Occipital lobe (tissue), 3 donors: ENCODE measurements at places on chromosomes 2 and 18.
A peak's percentile ranks its signal among the peaks of the same experiment; 100 is the strongest.

- no peak for DNase-seq
Observed at GRCh38 chr2:234404957-234405356, 91.9 kb downstream of the ARL4C start.

- DNase-seq: no peak
Observed at GRCh38 chr2:232568161-232568560, 17.7 kb downstream of the EIF4E2 start.

DNA sequence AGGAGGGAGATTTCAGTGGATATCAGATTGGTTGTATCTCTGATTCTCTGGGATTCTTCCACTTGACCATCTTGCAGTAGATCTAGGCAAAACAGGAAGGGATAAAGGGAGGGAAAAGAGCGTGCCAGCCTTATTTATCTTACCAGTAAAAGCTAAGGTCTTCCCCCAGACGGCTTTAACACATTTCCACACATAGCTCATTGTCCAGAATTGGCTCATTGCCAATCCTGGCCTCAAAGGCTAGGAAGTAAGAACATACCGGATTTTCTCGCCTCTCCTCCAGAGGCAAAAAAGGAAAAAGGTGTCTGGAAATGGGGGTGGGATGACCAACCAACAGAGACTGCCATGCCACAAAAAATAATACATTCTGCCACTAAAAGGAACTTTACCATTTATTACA is 411.6 kb upstream of the NRP2 start:
- DNase-seq: no peak

- DNase-seq: peak; percentile 62
Observed at GRCh38 chr18:62586151-62586774, 63.4 kb downstream of the ZCCHC2 start.

- DNase-seq: no peak
Observed at GRCh38 chr2:236440110-236440881, 129.3 kb upstream of the ACKR3 start.

DNA sequence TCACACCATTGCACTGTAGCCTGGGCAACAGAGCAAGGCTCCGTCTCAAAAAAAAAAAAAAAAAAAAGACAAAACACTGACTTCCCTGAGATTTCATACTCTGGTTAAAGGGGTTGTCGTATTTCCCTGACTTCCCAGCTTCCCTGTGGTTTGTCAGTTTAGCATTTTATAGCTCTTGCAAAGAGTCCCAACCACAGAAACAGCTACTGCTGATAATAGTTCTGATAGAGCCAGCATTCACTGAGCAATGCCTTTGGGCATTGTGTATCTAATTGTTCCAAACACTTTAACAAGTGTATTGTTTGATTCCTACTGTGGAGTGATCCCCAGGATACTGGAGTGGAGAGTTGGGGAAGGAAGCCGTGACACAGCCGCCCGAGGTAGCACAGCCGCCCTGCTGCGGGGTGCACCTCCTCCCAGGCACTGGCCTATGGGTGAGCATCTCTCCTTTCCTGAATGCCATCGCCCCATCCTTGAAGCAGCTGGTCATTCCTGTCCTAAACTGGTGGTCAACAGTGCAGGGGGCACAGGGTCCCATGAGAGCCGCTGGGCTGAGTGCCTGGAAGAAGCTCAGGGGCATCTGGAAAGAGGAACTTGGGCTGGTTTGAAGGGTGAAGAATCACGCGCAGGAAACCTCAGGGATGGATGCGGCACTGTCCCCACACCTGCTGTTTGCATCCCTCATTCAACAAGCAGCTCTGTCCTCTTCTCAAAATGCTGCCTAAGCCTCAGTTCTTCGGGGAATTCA is 81.0 kb upstream of the TMEM18 start:
- no peak for DNase-seq

- DNase-seq: no peak
Observed at GRCh38 chr2:219596954-219597551, 604 bp upstream of the STK11IP start.
